Astrocyte of the hippocampus (primary cell): ENCODE measurements at places on chromosomes 4 and X.

- DNase-seq: peak; percentile 62
These were observed 5.1 kb upstream of the PLCXD1 start for GRCh38 chrX:275967-276580.

GRCh38 chrX:150544222-150544787 is 24.1 kb upstream of the MTM1 start:
- no peak for DNase-seq

- peak; percentile 56 for DNase-seq
These were observed 28.5 kb upstream of the MANBA start for GRCh38 chr4:102789317-102789717.

DNA sequence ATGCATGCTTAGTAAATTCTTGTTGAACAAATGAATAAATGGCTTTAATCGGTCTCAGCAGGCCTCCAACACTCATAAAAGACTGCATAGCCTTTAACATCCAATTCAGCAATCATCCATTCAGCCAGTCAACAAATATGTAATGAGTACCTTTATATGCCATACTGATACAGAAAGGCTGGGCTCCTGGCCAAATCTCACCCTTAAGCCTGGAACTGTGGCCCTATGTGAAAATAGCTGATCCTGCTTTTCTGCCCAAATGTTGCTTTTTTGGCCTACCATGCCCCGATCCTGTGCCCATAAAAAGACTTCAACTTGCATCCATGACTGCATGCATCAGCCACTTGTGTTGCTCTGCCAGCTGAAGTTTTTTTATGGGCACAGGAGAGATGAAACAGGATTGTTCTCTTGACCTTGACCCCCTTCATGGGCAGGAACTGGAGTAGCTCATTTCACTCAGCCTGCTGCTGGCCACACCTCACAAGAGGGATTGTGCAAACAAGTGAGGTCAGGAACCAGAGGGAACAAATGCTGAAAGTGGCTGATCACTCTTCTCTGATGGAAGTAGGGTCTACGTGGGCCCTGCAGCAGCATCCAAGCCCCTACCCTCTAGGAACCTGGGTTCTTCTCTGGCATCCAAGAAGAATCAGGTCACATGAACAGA is 75.6 kb downstream of the NPY1R start:
- no peak for DNase-seq

- DNase-seq: peak; percentile 41
These were observed 339.5 kb downstream of the DHX15 start for GRCh38 chr4:24244663-24245490.

DNA sequence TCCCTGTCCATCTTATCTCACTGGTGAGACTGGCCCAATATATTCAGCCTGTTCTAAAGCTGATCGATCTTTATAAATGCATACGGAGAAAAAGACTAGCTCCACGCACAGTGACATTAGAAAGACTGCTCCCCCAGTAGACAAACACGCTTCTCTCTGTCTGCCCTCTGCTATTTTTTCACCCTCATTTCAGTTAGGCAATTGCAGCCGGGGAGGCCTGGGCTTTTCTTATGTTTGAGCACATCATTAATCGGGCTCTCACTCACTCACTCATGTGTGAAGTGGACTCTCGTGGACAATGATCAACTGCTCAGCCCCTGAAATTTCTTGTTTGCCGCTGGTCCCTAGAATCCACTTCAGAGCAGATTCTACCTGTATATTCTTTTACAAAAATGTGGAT is 824.7 kb upstream of the TENM3 start:
- DNase-seq: no peak

DNA sequence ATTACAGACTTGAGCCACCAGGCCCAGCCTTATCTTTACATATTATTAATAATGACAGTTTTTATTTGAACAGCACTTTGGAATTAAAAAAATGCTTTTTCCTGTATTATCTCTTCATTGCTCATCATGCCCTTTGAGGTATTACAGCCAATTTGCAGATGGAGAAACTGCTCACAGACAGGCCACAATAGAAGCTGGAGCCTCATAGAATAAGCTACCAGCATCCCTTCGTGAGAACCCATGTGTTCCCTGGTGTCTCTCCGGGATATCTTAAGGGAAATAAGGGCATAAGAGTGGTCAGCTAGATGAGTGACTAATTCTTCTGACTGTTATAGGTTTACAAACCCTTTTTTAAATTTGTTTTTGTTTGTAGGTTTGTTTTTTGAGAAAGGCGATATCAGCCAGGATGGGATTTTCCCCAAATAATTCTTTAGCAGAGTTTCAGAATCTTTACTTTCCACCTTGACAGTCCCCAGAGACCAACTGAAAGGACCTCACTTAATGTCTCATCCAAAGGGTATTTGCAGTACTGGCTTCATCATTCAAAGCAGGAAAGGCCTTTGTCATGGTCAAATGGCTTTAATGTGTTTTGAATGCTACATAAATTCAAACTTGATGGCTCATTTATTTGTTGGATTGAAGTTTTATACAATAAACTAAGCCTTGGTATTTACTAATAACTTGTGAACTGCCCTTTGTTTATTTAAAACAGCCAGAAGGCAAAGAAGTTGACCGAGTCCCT is 48.0 kb upstream of the SOD3 start:
- DNase-seq: no peak

GRCh38 chrX:66030505-66031317 is 9.2 kb downstream of the VSIG4 start:
- no peak for DNase-seq

GRCh38 chr4:2049811-2050210 is 9.3 kb upstream of the NAT8L start:
- no peak for DNase-seq

DNA sequence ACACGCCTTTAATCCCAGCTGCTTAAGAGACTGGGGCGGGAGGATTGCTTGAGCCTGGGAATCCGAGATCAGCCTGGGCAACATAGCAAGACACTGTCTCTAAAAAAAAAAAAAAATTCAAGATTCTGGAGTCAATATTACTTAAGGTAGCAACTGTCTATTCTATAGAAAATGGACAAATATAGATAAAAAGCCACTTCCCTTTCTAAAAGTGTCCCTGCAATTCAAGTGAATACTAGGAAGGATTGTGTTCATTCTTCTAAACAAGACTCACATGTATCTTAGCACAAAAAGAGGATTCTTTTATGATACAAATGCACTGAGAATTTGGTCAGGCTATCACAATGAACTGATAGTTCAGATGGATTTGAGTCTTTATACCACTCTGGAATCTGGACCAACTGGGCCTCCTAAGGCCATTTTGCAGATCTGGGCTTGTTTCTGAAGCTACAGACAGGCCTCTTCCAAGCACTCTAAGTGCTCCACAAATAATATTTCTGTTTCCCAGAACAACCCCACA is 7.0 kb downstream of the PKD2 start:
- DNase-seq: no peak

DNA sequence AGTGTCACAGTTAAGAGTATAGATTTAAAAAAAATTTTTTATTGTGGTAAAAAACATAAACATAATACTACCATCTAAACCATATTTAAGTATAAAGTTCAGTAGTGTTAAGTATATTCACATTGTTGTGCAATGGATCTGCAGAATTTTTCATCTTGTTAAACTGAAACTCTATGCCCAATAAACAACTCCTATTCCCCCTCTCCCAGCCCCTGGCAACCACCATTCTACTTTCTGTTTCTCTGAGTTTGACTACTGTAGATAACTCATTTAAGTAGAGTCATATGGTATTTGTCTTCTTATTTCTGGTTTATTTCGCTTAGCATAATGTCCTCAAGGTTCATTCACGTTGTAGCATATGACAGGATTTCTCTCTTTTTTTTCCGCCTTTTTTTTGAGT is 112.4 kb downstream of the PTTG2 start:
- DNase-seq: no peak

DNA sequence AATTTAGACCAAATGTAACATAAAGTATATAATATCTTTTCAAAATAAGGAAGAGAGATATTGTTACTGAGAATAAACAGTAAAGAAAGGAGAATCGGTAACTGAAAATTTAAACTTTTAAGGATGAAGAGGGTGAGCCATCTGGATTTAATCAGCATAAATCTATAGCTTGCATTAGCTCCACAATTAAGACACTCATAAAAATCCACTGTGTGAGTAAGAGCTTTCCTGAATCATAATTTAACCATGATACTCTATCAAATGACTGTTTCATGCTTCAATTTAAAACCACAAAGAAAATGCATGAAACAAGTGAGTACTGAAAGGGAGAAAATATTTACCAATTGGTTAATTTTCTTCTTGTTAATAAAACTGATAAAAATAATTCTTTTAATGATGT is 951.5 kb upstream of the SLIT2 start:
- DNase-seq: no peak

GRCh38 chr4:9983211-9983610 is 38.1 kb downstream of the SLC2A9 start:
- DNase-seq: no peak

GRCh38 chr4:32102896-32103295 is 1382.7 kb downstream of the PCDH7 start:
- no peak for DNase-seq

GRCh38 chr4:16204505-16204904 is 21.8 kb downstream of the TAPT1 start:
- DNase-seq: no peak

DNA sequence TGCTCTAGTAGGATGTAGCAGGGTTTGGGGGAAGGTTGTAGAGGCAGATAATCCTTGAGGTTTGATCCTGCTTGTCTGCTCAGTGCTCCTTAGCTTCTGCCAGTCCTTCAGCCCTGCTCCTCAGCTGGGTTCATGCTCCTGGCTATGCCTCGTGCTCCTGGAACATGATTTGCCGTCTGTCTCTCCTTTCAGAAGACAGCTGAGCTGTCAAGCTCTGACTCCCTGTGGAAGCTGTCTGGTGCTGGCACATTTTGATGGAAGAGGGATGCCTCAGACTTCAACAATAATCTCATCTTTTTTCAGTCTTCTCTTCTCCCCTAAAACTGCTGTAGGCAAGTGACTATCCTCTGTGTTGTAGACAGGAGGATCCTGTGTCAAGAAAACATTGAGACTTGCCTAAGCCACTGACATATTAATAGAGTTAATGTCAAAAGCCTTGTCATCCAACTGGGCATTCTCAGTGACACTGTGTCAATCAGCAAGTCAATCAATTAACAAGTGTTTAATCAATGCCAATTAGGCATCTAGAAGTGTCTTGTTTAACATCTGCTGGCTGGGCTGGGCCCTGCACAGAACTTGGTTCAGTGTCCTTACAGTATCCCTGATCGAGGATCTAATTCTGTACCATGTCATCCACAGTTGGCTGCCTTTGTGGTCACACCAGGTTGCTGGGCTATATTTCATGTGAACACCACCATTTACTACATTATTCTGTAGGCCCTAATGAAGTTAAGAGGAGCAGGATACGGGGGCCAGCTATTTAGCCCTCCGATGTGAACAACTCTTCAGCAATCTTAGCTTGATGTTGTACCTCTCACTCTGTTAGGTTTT is 96.7 kb downstream of the SYNPO2 start:
- DNase-seq: no peak

- DNase-seq: no peak
These were observed at the start of gene OTC for GRCh38 chrX:38352362-38352761. Gene OTC (plus strand): TSS chrX:38352604. CDS start chrX:38352697, 93 bp downstream.

DNA sequence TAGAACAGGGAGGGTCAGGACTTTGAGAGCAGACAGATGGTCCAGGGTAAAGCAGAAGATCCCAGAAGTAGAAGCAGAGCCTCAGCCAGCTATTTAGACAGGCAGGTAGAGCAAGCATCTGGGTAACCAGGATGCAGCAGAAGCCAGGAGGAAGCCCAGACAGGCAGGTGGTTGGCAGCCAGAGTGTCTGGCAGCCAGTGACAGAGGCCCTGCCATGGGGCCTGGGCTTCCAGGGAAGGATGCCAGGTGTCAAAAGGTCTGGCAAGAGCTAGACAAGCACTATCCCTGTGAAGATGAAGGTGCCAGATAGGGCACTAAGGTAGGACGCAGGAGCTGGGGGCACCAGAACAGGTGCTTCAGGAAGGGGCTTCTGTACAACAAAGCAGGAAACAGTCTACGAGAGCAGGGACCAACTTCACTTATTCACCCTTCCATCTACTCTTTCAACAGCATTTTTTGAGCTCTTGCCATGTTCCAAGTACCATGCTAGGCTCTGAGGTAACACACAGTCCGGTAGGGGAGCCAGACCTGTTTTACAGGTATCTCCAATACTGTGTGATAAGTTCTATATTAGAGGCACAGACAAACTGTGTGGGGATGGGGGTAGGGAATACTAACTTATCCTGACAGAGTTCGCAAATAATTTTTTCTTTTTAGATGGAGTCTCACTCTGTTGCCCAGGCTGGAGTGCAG is 38.1 kb upstream of the GJB1 start:
- DNase-seq: no peak

- DNase-seq: no peak
These were observed 99.7 kb upstream of the DDIT4L start for GRCh38 chr4:100289946-100290345.

GRCh38 chrX:46864606-46865005 is 27.8 kb downstream of the RP2 start:
- DNase-seq: no peak

- DNase-seq: no peak
These were observed 199.2 kb downstream of the DCTD start for GRCh38 chr4:182717788-182718583.

DNA sequence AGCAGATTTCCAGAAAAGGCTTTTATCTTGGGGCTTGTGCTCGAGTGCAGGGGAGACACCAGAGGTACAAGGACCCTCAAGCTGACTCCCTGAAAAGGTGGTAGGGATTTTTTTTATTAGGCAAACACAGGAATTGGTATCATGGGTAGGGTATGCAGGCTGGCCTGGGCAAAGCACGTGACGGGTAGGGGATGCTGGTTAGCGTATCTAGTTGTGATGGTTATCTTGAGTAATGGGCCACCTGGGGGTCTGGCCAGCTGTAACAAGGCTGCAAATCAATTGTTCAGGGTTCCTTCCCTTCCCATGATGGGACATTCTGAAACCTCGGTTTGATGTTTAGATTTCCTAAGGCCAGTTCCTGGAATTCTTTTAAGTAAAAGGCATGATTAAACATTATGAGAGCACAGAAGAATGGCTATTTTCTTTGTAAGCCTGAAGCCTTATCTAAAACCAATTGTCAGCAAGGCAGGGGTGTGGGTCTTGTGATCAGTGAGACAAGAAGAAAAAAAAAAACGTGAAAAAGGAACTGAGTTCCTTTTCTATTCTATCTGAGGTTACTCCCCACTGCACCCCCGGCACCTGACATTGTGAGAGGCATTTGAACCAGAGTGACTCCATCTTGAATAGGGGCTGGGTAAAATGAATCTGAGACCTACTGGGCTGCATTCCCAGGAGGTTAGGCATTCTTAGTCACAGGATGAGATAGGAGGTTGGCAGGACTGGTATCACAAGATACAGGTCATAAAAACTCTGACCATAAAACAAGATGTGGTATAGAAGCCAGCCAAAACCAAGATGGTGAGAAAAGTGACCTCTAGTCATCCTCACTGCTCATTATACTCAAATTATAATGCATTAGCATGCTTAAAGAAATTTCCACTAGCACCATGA is 64.2 kb upstream of the S100G start:
- DNase-seq: no peak
